B cell (primary cell): ENCODE measurements at places on chromosomes 4 and X. TPM values are rescaled to one million over a fixed set of nuclear protein-coding genes. Genes with fewer than 3 reads are reported as not detected.

P2RY8 gene
- 64.8 and 72.3 TPM in 2 replicates for polyA plus RNA-seq

NEXMIF gene
- polyA plus RNA-seq, result 0.04 and 0.18 TPM in 2 replicates

KIAA1210 gene
- polyA plus RNA-seq, result not detected in 2 replicates

MAGT1 gene
- 7.4 and 14.9 TPM in 2 replicates for polyA plus RNA-seq

SLC35A2 gene
- polyA plus RNA-seq, result 22.0 and 35.2 TPM in 2 replicates

RENBP gene
- 28.0 and 30.6 TPM in 2 replicates for polyA plus RNA-seq

LEF1 gene
- polyA plus RNA-seq, result 5.1 and 21.0 TPM in 2 replicates

IL2 gene
- not detected in 2 replicates for polyA plus RNA-seq

ITIH6 gene
- polyA plus RNA-seq, result not detected in 2 replicates

SAP30 gene
- 3.5 and 4.8 TPM in 2 replicates for polyA plus RNA-seq

SHROOM3 gene
- polyA plus RNA-seq, result 0.16 and 1.5 TPM in 2 replicates

GABRQ gene
- polyA plus RNA-seq, result not detected in 2 replicates

TMEM35A gene
- polyA plus RNA-seq, result not detected in 2 replicates

CTAG1B gene
- 0.09 TPM in 1 of 2 replicates, not detected in the other for polyA plus RNA-seq

PAGE1 gene
- not detected in 2 replicates for polyA plus RNA-seq

RAB40AL gene
- polyA plus RNA-seq, result 0.45 and 0.48 TPM in 2 replicates

COX18 gene
- 13.2 and 15.3 TPM in 2 replicates for polyA plus RNA-seq

SMIM20 gene
- 12.1 and 12.6 TPM in 2 replicates for polyA plus RNA-seq

HELQ gene
- polyA plus RNA-seq, result 21.7 and 33.6 TPM in 2 replicates

EDA gene
- polyA plus RNA-seq, result 0.04 and 0.10 TPM in 2 replicates

TEX13C gene
- polyA plus RNA-seq, result not detected in 2 replicates

ANXA10 gene
- not detected in 2 replicates for polyA plus RNA-seq

MAP7D3 gene
- polyA plus RNA-seq, result 3.8 and 4.2 TPM in 2 replicates

TLR10 gene
- polyA plus RNA-seq, result 24.9 and 48.0 TPM in 2 replicates

ZNF81 gene
- polyA plus RNA-seq, result 3.5 and 5.4 TPM in 2 replicates

XKRX gene
- polyA plus RNA-seq, result 4.0 and 4.6 TPM in 2 replicates

CD99 gene
- 50.6 and 70.7 TPM in 2 replicates for polyA plus RNA-seq

ZNF827 gene
- 19.5 and 20.6 TPM in 2 replicates for polyA plus RNA-seq

SHOX gene
- polyA plus RNA-seq, result not detected in 2 replicates

MORC4 gene
- 1.1 and 2.0 TPM in 2 replicates for polyA plus RNA-seq

ERCC6L gene
- 0.61 and 0.89 TPM in 2 replicates for polyA plus RNA-seq

ADH1B gene
- not detected in 2 replicates for polyA plus RNA-seq

HSFX3 gene
- not detected in 2 replicates for polyA plus RNA-seq

REST gene
- polyA plus RNA-seq, result 6.2 and 10.7 TPM in 2 replicates

QRFPR gene
- polyA plus RNA-seq, result not detected in 2 replicates

PNMA6F gene
- polyA plus RNA-seq, result not detected in 2 replicates

ADGRG4 gene
- not detected in 2 replicates for polyA plus RNA-seq

PPP2R2C gene
- not detected in 2 replicates for polyA plus RNA-seq

SPANXN4 gene
- polyA plus RNA-seq, result not detected in 2 replicates

CHST7 gene
- polyA plus RNA-seq, result 1.2 and 1.3 TPM in 2 replicates

PRKG2 gene
- 0.06 and 0.61 TPM in 2 replicates for polyA plus RNA-seq

MAGED4 gene
- 4.8 and 12.2 TPM in 2 replicates for polyA plus RNA-seq

EGF gene
- polyA plus RNA-seq, result not detected in 2 replicates

MAGEA8 gene
- not detected in 2 replicates for polyA plus RNA-seq

ETNPPL gene
- polyA plus RNA-seq, result not detected in 2 replicates

ZNF630 gene
- polyA plus RNA-seq, result 2.7 and 2.8 TPM in 2 replicates

UNC5C gene
- polyA plus RNA-seq, result not detected in 2 replicates

TRIM60 gene
- polyA plus RNA-seq, result not detected in 2 replicates

TSR2 gene
- 13.7 and 19.5 TPM in 2 replicates for polyA plus RNA-seq

ESX1 gene
- polyA plus RNA-seq, result not detected in 2 replicates

SYTL4 gene
- polyA plus RNA-seq, result 0.13 and 0.16 TPM in 2 replicates
